Activated CD4-positive, alpha-beta T cell treated with anti-CD3 and anti-CD28 coated beads, Interleukin-2, amount 50 U/mL, for 1 hour (primary cell): ENCODE measurements at places on chromosomes 11 and 22.

- DNase-seq, result no peak
Observed at GRCh38 chr22:23000657-23001347, 69.5 kb upstream of the GNAZ start.

GRCh38 chr11:27688076-27688475 lies 12.2 kb downstream of the BDNF start:
- no peak for DNase-seq

DNA sequence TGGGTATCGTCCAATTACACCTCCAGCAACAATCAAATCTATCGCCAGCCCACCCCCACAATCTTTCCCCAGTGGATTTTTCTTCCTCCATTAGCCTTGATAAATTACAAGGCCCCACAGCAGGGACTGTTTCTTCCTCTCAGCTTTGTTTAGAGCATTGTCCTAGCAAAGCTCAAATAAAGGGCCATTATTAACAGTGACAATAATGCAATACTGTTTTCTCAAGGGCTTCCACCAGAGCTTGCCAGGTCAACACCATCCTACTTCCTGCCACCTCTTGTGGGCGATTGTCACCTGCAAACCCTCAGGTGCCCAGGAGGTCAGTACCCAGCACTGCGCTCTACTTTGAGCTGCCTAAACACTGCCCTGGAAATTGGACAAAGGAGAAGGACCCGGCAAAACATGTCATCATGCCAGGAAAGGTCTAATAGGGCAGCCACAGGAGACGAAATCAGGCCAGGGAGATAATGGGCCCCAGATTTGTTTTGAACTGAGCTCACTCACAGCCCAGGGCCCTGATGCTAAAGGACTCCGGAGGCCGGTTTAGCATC lies 95.2 kb downstream of the ABTB2 start:
- no peak for DNase-seq

DNA sequence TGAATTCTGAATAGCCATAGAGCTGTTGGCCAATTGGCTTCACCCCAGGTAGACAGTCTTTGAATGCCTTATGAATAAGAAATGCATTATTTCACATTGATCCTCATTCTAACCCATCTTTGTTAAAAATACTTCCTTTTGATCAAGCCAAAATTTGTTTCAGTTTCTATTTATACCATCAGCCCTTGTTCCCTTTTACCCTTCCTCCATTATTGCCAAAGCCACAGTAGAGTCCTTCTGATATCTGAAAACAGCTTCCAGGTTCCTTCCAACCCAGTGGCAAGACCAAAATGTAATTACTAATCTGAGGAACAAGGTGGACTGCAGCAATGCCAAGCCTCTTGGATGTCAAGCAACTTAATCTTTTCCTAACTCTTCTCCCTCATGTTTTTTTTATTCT lies 458.8 kb downstream of the BUD13 start:
- DNase-seq, result no peak

DNA sequence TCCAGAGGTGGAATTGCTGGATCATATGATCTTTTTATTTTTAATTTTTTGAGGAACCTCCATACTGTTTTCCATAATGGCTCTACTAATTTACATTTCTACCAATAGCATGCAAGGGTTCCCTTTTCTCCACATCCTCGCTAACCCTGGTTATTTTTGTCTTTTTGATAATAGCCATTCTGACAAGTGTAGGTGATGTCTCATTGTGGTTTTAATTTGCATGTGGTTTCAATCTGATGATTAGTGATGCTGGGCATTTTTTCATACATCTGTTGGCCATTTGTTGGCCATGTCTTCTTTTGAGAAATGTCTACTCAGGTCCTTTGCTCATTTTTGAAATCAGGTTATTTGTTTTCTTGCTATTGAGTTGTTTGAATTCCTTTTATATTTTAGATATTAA lies 15.4 kb upstream of the OR4D5 start:
- DNase-seq, result no peak

DNA sequence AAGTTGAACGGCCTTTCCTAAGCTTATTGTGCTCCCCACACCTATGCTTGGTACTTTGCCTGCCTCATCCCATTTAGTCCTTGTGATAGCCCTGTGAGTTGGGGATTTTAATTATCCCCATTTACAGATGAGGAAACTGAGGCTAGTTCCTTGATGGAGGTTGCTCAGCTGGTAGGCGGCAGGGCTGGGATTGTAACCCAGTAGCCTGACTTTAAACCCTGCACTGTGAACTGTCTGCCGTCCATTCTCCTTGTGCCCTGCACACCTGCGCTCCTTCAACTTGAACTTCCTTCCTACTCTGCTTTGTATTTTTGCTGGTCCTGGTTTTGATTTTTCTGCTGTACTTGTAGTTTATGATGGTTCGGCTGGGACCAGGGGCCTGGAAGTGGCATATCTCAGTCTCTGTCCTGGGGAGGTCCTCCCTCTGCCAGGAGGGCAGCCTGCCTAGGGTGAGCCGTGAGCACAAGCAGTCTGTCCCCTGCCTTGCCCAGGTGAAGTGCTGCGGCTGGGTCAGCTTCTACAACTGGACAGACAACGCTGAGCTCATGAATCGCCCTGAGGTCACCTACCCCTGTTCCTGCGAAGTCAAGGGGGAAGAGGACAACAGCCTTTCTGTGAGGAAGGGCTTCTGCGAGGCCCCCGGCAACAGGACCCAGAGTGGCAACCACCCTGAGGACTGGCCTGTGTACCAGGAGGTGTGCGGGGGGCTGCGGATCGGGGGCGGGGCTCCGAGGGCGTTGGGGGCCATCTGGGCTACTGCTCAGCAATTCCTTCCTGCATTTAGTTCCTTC lies 52.4 kb downstream of the CD82 start:
- no peak for DNase-seq

GRCh38 chr22:19325296-19325948 lies 33.9 kb upstream of the CLTCL1 start:
- DNase-seq, result no peak

GRCh38 chr22:39765046-39765445 lies 128.5 kb downstream of the ENTHD1 start:
- no peak for DNase-seq

GRCh38 chr11:13446444-13446843 lies 16.6 kb downstream of the BTBD10 start:
- no peak for DNase-seq

DNA sequence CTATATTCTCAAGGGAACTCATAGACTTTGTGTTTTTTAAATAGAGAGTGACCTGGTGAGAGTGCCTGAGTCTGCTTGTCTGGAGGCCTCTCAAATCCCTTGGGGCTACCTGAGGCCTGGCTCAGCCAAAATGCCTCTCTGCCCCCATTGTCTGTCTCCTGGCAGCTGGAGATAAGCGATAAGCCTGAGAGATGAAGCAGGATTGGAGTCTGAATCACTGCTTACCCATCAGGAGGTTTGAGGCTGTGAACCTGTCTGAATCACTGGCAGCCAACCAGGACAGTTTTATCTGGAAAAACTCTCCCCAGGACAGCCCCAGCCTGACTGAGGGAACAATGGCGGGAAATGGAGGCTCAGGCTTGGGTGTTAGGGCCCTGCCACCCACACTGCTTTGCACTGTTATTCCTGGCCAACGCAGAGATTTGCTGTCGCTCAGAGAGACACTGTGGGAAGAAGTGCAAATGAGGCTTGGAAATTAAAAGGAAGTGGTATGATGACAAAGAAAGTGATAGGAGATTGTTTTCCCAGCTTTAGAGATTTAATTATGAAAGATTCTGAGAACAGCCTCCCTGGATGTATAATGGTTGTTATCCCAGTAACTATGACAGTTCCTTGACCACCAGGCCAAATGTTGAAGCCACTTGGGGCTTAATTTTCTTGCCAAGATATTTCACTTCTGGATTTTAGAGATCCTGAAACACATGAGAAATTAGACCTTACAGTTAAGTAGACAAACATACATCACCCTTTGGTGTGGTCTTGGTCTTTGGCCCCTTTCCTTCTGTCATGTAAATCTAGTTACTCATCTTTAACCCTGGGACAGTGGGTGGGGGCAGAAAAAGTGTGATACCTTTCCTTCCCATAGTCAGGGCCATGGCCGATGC lies 102.1 kb downstream of the RASSF10 start:
- no peak for DNase-seq

GRCh38 chr22:19782533-19782932 lies 22.0 kb downstream of the TBX1 start:
- DNase-seq, result no peak

GRCh38 chr11:4979036-4979435 lies 15.6 kb upstream of the OR51L1 start:
- no peak for DNase-seq

DNA sequence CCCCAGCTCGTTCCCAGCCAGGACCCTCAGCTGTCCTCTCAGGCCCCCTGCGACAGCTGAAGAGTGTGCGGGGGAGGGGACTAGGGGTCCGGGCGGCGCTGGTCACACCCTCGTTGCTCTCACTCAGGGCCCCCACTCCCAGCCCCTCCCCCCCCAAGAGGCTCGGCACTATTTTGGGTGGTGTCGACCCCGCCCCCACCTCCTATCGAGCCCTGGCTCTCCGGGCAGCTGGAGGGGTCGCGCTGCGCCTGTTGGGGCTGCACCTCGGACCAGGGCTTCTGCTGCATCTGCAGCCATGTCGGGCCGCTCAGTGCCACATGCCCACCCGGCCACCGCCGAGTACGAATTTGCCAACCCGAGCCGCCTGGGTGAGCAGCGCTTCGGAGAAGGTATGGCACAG lies at the start of gene HSPB2:
Gene HSPB2 (plus strand): TSS at position 200 of the 400 bp plus-strand sequence. CDS start 96 bp downstream, at position 296.
- DNase-seq, result no peak
